ENCODE measurements at places on chromosomes 2 and 18.
A peak's percentile ranks its signal among the peaks of the same experiment; 100 is the strongest.

DNA sequence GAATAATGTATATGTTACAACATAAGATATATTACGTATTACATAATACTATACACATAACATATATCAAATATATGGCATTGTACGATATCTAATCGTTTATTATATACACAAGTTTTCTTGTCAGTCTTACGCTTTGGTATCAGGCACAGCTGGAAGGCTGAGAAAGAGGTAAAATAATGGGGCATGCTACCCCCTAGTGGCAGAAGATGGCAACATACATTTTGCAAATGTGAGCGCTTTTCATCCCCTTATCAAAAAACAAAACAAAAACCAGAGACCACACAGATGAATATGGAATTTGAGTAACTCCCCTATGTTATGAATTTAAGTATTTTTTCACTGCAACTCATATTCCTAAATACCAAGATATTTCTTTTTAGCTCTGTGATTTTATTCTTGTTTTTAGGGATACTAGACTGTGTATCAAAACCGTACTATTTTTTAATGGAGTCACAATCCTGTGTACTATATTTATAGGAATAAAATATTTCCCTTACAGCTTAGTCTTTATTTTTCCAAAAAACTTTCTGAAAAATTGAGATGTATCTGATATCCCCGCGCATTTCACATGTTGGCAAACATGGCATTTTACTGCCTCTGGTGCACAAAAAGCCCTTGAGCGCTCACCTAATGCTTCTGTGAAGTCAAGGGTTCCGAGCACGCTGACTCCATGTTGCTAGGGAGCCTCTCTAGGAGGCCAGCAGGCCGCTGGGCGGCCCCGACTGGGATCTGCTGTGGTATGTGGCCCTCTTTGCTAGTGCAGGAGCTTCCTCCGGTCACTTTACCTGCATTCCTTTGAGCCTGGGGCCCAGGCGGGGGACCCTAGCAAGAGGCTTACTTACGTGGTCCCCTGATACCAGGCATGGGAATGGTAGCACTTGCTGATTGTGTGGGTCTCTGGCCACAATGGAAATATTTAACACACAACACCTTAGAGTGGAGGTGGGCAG is 62.5 kb downstream of the SLC4A3 start:
- DNase-seq = no peak

DNA sequence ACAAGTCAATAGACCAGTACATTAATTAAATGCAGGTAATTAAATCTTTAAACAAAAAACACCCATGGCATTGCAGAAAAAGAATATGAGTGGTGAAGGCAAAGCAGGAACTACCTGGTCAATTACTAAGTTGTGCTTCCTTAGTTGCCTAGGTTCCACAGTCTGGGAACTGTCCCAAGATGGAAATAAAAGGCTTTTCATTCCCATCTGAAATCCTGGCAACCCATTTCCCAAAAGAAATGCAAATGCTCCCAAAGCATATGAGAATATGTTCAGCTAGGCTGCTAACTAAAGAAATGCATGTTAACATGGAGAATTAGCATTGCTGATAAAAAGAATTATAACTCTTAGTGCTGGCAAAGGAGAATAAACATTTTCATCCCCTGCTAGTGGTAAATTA is 177.8 kb downstream of the TMEM163 start:
- DNase-seq = no peak

DNA sequence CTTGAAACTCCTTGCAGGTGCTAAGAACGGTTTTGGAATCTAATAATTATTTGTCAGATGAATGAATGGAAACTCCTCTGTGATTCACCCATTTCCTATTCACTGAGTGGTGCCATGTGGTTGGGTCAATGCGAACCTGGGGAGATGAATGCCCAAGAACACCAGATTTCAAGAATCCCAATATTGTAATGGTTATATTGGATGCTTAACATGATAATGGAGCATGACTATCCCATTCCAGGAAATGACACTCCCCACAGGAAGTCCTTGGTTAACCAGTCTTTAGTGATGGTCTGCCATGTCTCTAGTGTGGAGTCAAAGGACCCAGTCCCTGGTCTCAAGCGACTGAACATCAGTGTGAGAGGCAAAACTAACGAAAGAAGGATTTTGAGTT is 67.9 kb upstream of the ST3GAL5 start:
- no peak for DNase-seq

GRCh38 chr18:13564579-13564978 is 161.8 kb downstream of the FAM210A start:
- DNase-seq = no peak

DNA sequence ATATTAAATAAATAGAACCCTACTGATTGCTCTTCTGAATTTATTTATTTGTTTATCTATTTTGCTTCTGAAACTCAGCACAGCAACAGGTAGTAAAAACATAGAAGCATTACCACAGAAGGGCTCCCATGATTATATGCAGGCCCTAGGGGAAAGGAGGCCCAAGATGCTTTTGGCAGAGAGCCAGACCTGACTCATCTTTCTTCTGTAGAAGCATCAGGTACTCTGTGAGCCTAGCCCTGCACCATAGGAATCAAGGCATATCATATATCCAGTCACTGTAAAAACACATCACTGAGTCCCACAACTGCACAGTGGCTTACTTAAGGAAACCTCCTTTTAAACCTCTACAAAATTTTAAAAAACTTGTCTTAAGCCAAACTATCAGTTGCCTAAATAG is 1.8 kb downstream of the SCN9A start:
- no peak for DNase-seq

DNA sequence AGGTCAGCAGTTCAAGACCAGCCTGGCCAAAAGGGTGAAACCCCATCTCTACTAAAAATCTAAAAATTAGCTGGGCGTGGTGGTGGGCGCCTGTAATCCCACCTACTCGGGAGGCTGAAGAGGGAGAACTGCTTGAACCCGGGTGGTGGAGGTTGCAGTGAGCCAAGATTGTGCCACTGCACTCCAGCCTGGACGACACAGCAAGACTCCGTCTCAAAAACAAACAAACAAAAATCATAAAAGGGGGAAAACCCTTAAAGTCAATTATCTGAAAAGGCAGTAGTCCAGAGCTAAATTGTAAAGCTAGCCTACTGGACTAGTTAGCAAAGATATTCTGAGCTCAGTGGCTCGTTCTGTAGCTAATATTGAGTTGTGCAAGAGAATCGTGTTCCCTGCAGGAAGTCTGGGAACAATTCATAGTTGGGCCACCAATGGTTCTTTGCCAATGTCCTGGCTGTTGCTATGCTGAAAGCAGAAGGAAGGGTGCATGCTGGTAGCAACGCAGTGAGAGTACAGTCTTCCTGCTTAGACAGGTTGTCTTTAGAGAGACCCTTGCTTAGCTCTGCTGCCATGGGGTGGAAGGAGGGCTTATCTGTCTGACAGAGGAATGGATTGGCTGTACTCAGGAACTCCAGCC is 4.3 kb downstream of the TGOLN2 start:
- no peak for DNase-seq

DNA sequence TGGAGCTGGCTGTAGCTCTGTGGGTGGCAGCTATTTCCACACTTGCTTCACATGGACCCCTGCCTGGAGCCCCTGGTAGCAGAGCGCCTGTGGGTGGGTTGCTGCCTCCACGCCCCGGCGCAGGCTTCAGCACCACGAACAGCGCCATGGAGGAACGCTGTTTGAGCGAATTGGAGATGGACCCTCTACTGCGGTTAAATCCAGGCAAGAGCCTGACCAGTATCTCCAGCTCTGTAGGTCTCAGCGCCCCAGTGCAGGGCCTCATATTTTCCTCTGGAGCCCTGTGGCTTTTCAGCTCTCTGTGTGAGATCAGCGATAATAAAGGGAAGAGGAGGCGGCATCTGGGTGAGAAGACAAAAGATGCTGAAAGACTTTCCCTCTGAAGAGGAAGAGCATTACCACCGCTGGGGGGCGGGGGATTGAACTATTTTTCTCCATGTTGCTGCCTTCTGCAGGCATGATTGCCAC is 12.0 kb downstream of the ONECUT2 start:
- peak; percentile 79 for DNase-seq

DNA sequence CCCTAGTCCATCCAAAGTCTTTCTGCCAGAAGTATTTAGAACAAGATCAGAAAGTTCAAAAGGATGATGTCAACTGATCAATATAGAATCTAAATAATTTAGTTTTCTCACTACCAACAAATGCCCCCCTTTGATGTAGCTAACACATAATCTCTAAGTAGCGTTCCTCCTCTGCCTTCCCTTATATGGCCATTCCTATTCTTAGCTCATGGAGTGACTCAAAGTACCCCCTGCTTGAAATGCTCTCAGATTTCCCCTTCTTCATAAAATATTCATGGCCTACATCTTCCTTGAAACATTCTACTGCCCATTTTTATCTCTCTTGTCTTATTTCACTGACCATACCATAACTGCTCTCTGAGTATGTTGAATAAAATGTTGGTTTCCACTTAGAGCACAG is 151.5 kb downstream of the UPP2 start:
- no peak for DNase-seq

GRCh38 chr18:23228102-23229061 is 93.1 kb downstream of the CABLES1 start:
- DNase-seq = peak; percentile 58

Measured in right forelimb (tissue), 1 donor.